Right atrium auricular region (tissue), 2 donors: ENCODE measurements at places on chromosomes 1 and 21. TPM values are rescaled to one million over a fixed set of nuclear protein-coding genes. Genes with fewer than 3 reads are reported as not detected.

DNA sequence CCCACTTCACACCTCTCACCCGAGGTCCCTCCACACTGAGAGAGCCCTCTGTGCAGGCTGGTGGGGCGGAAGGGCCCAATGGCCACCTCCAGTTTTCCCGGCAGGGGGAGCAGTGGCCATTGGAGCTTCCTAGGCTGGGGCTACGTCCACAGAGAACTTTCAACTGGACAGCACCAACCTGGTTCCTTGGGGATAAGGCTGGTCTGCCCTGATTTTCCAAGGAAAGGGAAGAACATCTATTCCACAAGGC is 20.3 kb upstream of the LAPTM5 start:
- no peak overlapping the region for H3K4me3 ChIP-seq
- DNase-seq = no peak
- peaks cover 5% of the 10 kb centered on the region for H3K4me1 ChIP-seq
- no peaks in the 10 kb centered on the region for H3K27me3 ChIP-seq
- H3K36me3 ChIP-seq = no peaks in the 10 kb centered on the region

The ADAM30 gene
- total RNA-seq = not detected

DNA sequence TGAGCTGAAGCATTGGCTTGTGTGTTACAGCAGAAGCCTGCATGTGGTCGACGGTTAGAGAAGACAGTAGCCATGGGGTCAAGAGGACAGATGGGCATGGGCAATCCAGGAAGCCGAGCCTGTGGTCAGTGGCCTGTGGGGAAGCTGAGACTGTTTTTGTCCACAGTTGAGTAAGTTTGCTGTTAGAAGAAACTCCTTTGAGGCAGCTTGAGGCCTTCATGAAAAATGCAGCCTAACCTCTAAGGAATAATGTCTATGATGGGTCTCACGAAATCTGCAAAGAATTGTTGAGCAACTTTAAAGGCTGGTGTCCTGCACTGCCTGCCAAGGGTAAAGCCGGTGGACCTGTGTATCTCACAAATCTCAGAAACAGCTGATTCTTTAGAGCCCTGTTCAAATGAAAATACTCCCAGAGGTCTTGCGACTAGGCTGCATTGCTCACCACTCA is 322.4 kb downstream of the SETD4 start:
- DNase-seq = peak; percentile 61
- H3K4me3 ChIP-seq = no peak overlapping the region
- no peak overlapping the region for H3K27ac ChIP-seq
- H3K27me3 ChIP-seq = no peaks in the 10 kb centered on the region
- no peaks in the 10 kb centered on the region for H3K36me3 ChIP-seq

- H3K4me3 ChIP-seq = no peak overlapping the region
- H3K27ac ChIP-seq = no peak overlapping the region
- H3K27me3 ChIP-seq = no peaks in the 10 kb centered on the region
- no peaks in the 10 kb centered on the region for H3K4me1 ChIP-seq
- no peak for DNase-seq
These were observed 198.1 kb downstream of the SLC35F3 start for GRCh38 chr1:234102583-234102982.

DNA sequence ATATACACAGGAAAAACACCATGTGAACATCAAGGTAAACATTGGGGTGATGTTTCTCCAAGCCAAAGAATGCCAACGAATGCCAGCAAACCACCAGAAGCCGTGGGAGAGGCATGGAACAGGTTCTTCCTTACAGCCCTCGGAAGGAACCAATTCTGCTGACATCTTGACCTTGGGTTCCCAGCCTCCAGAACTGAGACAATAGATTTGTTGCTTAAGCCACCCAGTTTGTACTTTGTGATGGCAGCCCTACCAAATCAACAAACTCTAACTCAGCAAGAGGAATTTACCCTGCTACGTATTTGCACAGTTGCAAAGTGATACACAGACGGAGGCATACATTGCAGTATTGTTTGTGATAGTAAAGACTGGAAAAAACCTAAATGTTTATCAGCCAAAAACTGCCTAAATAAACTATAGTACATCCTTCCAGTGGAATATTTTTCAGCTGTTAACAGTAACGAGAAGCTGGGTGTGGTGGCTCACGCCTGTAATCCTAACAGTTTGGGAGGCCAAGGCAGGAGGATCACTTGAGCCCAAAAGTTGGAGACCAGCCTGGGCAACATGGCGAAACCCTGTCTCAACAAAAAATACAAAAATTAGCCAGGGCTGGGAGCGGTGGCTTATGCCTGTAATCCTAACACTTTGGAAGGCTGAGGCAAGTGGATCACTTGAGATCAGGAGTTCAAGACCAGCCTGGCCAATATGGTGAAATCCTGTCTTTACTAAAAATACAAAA is 12.5 kb upstream of the ZC3H12A start:
- no peak overlapping the region for H3K4me3 ChIP-seq
- DNase-seq = no peak
- H3K4me1 ChIP-seq = no peaks in the 10 kb centered on the region
- no peak overlapping the region for H3K27ac ChIP-seq
- no peaks in the 10 kb centered on the region for H3K27me3 ChIP-seq
- no peaks in the 10 kb centered on the region for H3K36me3 ChIP-seq

DNA sequence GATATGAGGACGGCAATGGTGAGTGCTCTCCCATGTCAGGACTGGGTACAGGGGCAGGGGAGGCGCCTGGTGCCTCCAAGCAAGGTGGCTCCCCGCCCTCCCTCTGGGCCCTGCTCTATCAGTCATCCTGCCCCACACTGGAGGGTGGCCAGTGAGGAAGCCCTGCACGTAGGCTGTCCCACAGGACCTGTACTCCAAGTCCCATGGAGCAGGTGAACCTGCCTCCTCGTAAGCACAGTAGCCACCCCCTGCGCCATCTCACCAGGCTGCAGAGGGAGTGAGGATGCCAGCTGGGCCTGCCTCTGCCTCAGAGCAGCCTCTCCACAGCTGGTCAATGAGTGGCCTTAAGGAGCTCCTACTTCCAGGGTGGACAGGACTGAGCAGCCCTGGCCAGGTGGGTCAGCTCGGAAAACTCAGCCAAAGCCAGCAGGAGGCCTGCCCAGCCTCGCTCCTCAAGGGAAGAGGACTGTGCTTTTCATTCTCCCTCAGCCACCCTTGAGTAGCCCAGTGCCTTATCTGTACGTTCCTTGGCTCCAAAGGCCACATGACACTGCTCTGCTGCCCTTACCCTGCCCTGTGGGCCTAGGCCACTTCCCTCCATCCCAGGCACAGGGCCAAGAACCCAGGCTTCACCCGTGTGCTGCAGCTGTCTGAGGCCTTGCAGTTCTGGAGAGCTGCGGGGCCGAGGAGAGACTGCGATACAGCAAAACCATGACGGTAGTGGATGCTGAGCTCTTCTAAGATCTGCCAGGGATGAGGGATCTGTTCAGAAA is 39.6 kb downstream of the SLC45A1 start:
- peak overlapping the region; percentile 56 for H3K27ac ChIP-seq
- H3K4me3 ChIP-seq = no peak overlapping the region
- no peaks in the 10 kb centered on the region for H3K27me3 ChIP-seq
- peaks cover 91% of the 10 kb centered on the region for H3K36me3 ChIP-seq
- DNase-seq = no peak

The SPRR4 gene
- total RNA-seq = not detected

The REN gene
- 0.83 TPM for total RNA-seq

- H3K27me3 ChIP-seq = no peaks in the 10 kb centered on the region
- no peaks in the 10 kb centered on the region for H3K4me1 ChIP-seq
- no peaks in the 10 kb centered on the region for H3K36me3 ChIP-seq
- H3K4me3 ChIP-seq = no peak overlapping the region
- no peak overlapping the region for H3K27ac ChIP-seq
These were observed 73.9 kb upstream of the VTCN1 start for GRCh38 chr1:117284399-117285215.

DNA sequence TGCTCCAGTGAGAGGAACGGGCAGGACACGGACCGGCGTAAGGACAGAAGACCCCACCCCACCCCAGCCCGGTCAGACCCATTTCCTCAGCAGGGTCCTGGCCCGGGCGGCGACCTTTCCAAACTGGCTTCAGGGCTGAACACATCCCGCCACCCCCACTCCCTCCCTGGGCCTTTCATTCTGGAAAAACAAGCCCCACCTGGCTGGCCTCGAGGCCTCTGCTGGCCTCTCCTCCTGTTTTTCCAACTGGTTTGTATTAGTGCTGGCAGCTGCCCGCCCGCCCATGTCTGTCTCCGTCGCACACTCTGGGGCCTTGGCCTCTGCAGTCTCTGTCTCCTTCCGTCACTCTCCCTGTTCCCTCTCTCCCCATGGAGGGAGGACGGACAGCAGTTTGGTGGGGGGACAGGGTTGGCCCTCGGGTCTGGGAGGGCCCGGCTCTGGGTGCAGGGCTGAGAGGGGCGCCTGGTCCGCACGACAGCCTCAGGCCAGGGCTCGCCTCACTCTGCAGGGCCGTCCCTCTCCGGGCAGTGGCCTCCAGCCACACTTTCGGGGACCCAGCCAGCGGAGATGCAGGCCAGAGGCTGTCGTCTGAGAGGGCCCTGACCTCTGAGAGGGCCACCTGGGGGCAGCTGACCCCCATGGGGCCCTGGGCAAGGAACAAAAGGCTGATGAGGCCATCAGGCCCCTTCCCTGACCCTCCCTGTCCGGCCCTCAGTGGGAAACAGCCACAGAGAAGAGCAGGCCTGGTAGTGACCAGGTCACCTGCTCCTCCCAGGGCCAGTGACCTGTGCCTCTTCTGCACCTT is 1.5 kb upstream of the MXRA8 start:
- H3K36me3 ChIP-seq = no peaks in the 10 kb centered on the region
- H3K27ac ChIP-seq = peak overlapping the region; percentile 88
- no peaks in the 10 kb centered on the region for H3K4me1 ChIP-seq
- peaks cover 5% of the 10 kb centered on the region for H3K27me3 ChIP-seq
- H3K4me3 ChIP-seq = peak overlapping the region; percentile 55

The OLFM3 gene
- total RNA-seq = not detected

The MSH4 gene
- total RNA-seq = 0.12 TPM

The PTPRU gene
- 15.9 TPM for total RNA-seq

DNA sequence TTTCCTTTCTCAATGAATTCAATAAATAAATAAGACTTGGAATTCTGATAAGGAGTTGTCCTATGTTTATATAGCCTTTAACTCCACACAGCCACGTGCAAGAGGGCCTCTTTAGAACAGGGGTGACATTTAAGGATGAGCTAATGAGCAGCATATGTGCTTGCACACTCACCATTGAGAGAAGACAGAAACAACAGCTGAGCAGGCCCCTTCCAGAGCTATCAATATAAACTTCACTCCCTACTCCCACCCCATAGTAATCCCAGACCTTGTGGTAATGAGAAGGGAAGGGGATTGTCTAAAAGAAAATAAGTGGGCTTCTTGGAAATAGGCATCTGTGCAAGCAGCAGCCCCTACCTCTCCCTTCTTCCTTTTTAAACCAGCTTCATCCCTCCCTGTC is 176.0 kb downstream of the SEC16B start:
- H3K36me3 ChIP-seq = no peaks in the 10 kb centered on the region
- no peaks in the 10 kb centered on the region for H3K27me3 ChIP-seq
- H3K27ac ChIP-seq = no peak overlapping the region
- H3K4me3 ChIP-seq = no peak overlapping the region

The C1orf141 gene
- total RNA-seq = not detected

The RHEX gene
- not detected for total RNA-seq

DNA sequence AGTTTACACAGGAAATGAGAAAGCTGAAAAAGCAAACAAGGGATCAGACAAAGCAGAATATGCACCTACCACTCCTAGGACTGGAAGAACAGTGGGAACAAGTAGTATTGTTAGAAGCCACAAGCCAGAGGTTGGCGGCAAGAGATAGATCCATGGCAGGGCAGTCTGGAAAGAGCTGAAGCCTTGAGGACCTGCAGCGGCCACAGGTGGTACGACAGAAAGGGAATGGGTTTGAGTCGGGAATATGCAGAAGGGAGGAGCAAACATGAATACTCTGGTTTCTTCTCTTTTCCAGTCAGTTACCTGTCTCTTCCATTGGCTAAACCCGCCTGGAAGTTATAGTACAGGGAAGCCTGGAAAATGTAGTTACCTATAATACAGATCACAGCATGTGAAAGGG is 3.9 kb upstream of the PCNX2 start:
- H3K27ac ChIP-seq = no peak overlapping the region
- H3K4me3 ChIP-seq = no peak overlapping the region
- no peak for DNase-seq
- no peaks in the 10 kb centered on the region for H3K4me1 ChIP-seq
- H3K36me3 ChIP-seq = no peaks in the 10 kb centered on the region

The CR2 gene
- total RNA-seq = not detected

- H3K4me3 ChIP-seq = no peak overlapping the region
- DNase-seq = no peak
- H3K36me3 ChIP-seq = no peaks in the 10 kb centered on the region
- H3K4me1 ChIP-seq = no peaks in the 10 kb centered on the region
- H3K27me3 ChIP-seq = no peaks in the 10 kb centered on the region
These were observed 61.5 kb downstream of the CD58 start for GRCh38 chr1:116508984-116509980.

- H3K27me3 ChIP-seq = no peaks in the 10 kb centered on the region
- no peak overlapping the region for H3K4me3 ChIP-seq
- no peaks in the 10 kb centered on the region for H3K4me1 ChIP-seq
These were observed 576.1 kb upstream of the ZRANB2 start for GRCh38 chr1:71656902-71657301.

GRCh38 chr21:45456584-45457160 is 51.7 kb downstream of the COL18A1 start:
- no peak overlapping the region for H3K27ac ChIP-seq
- H3K36me3 ChIP-seq = no peaks in the 10 kb centered on the region
- DNase-seq = no peak
- no peaks in the 10 kb centered on the region for H3K27me3 ChIP-seq
- H3K4me1 ChIP-seq = no peaks in the 10 kb centered on the region
- no peak overlapping the region for H3K4me3 ChIP-seq

DNA sequence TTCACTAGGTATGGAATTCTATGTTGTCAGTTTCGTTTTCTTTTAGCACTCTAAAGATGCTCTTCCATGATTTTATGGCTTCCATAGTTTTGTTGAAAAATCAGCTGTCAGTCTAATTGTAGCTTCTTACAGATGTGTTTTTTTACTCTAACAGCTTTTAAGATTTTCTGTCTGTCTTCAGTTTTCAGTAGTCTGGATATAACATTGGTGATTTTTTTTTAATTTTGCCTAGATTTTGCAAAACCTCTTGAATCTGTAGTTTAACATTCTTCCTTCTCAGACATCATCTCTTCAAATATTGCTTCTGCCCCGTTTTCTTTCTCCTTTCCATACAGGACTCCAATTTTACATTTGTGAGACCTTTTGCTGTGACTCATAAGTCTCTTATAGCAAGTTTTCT is 17.9 kb upstream of the DYRK1A start:
- no peak overlapping the region for H3K4me3 ChIP-seq
- DNase-seq = no peak
- H3K4me1 ChIP-seq = no peaks in the 10 kb centered on the region
- H3K27me3 ChIP-seq = no peaks in the 10 kb centered on the region

- H3K4me3 ChIP-seq = no peak overlapping the region
- no peak overlapping the region for H3K27ac ChIP-seq
- no peaks in the 10 kb centered on the region for H3K27me3 ChIP-seq
- H3K4me1 ChIP-seq = no peaks in the 10 kb centered on the region
- no peak for DNase-seq
- H3K36me3 ChIP-seq = no peaks in the 10 kb centered on the region
These were observed 514.0 kb upstream of the TMPRSS15 start for GRCh38 chr21:18917622-18918021.

GRCh38 chr1:186050360-186050759 is 316.2 kb downstream of the HMCN1 start:
- no peaks in the 10 kb centered on the region for H3K27me3 ChIP-seq
- no peak overlapping the region for H3K27ac ChIP-seq
- H3K4me3 ChIP-seq = no peak overlapping the region
- H3K4me1 ChIP-seq = no peaks in the 10 kb centered on the region
